Right lobe of liver (tissue), 6 donors: ENCODE measurements at places on chromosomes 5 and 9. TPM values are rescaled to one million over a fixed set of nuclear protein-coding genes. Genes with fewer than 3 reads are reported as not detected.

Gene PCDHGB2
- 1.6 TPM for total RNA-seq

Gene IL13
- not detected for total RNA-seq

Gene NSA2
- 62.3 TPM for total RNA-seq

Gene SLU7
- 15.3 TPM for total RNA-seq

Gene TAF11L5
- not detected for total RNA-seq

Gene TNIP1
- total RNA-seq: 75.1 TPM

Gene INSL6
- not detected for total RNA-seq

Gene ADAMTSL1
- 0.98 TPM for total RNA-seq

Gene FAM169A
- total RNA-seq: 4.0 TPM

Gene PCA3
- total RNA-seq: 0.46 TPM

Gene NUDT12
- total RNA-seq: 17.0 TPM

Gene BTNL8
- 0.32 TPM for total RNA-seq

Gene UBLCP1
- total RNA-seq: 13.8 TPM

Gene KIF4B
- total RNA-seq: not detected

Gene GLRX
- total RNA-seq: 210 TPM

Gene SMIM15
- total RNA-seq: 43.0 TPM

DNA sequence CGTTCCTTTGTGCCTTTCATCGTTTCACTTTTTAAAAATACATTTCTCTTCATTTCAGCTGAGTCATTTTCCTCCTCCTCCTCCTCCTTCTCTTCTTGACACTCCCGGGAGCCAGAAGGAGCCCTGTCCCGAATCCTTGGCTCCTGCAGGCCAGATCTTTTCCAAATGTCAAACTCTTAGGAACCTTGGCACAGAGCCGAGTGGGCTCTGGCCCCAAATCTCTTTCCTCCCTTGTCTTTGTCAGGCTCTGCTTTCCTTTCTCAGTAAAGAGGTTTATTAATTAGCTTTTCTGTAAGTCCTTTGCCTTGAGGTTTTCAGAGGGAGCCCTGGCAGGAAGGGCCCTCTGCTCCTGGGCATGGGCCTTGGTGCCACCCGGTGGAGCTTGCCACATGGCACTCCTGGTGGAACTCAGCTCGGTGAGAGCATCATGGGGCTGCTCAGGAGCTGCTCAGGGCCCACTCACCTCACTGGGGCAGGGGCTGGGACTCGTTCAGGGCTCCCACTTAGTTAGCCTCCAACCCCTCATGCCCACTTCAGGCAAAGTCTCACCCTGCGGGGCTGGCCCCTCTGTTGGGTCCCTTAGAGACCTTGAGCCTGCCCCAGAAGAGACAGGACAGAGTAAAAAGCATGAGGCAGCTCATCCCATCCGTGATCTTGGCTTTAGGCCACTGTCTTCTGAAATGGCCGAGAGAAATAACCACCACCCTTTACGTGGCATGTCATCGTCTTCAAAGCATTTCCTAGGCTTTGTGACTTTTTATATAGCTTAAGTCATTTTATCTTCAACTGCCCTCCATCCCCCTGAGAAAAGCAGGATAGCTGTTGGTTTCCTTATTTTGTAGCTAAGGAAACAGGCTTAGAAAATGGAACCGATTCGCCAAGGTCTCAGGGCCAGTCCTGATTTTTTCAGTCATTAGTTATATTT lies 17.1 kb downstream of the STC2 start:
- no peaks in the 10 kb centered on the region for H3K27me3 ChIP-seq
- no peaks in the 10 kb centered on the region for H3K36me3 ChIP-seq
- H3K4me1 ChIP-seq: no peaks in the 10 kb centered on the region
- H3K4me3 ChIP-seq: no peak overlapping the region

GRCh38 chr5:132086277-132086794 lies 12.7 kb downstream of the CSF2 start:
- peak; percentile 73 for DNase-seq
- H3K4me1 ChIP-seq: no peaks in the 10 kb centered on the region
- no peaks in the 10 kb centered on the region for H3K27me3 ChIP-seq

GRCh38 chr5:176436656-176437055 lies 11.5 kb upstream of the FAF2 start:
- no peak for DNase-seq
- H3K4me1 ChIP-seq: no peaks in the 10 kb centered on the region
- no peaks in the 10 kb centered on the region for H3K36me3 ChIP-seq
- no peak overlapping the region for H3K4me3 ChIP-seq
- H3K27me3 ChIP-seq: no peaks in the 10 kb centered on the region

- H3K36me3 ChIP-seq: no peaks in the 10 kb centered on the region
- no peak overlapping the region for H3K4me3 ChIP-seq
- peak; percentile 65 for DNase-seq
- no peaks in the 10 kb centered on the region for H3K4me1 ChIP-seq
- peak overlapping the region; percentile 54 for H3K27ac ChIP-seq
- H3K27me3 ChIP-seq: no peaks in the 10 kb centered on the region
Measured at GRCh38 chr9:78406933-78407332, 110.0 kb downstream of the PSAT1 start.

- no peak overlapping the region for H3K4me3 ChIP-seq
- H3K36me3 ChIP-seq: no peaks in the 10 kb centered on the region
Measured at GRCh38 chr5:10243660-10244240, 5.9 kb downstream of the ATPSCKMT start.

GRCh38 chr9:133132174-133132573 lies 11.1 kb upstream of the RALGDS start:
- no peaks in the 10 kb centered on the region for H3K36me3 ChIP-seq
- H3K27me3 ChIP-seq: no peaks in the 10 kb centered on the region
- DNase-seq: no peak

DNA sequence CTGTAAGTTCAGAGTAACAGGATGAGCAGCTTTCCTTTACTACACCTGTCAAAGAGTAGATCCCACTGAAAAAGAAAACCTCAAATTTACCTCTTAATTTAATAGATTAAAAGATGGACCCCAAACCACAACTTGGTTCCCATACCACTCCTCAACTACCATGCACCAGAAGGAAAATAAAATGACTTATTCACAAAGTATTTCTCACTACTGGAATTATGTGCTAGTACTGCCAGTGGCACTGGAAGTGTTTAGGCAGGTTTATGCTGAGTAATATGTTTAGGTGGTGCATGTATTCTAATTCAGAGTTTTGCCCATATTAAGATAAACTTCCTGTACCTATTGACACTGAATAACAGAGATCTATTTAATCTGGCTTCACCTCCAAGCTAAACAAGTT lies 6.6 kb downstream of the PLK2 start:
- no peak overlapping the region for H3K27ac ChIP-seq
- peaks cover 6% of the 10 kb centered on the region for H3K4me1 ChIP-seq
- H3K4me3 ChIP-seq: no peak overlapping the region
- no peaks in the 10 kb centered on the region for H3K27me3 ChIP-seq
- peaks cover 48% of the 10 kb centered on the region for H3K36me3 ChIP-seq

DNA sequence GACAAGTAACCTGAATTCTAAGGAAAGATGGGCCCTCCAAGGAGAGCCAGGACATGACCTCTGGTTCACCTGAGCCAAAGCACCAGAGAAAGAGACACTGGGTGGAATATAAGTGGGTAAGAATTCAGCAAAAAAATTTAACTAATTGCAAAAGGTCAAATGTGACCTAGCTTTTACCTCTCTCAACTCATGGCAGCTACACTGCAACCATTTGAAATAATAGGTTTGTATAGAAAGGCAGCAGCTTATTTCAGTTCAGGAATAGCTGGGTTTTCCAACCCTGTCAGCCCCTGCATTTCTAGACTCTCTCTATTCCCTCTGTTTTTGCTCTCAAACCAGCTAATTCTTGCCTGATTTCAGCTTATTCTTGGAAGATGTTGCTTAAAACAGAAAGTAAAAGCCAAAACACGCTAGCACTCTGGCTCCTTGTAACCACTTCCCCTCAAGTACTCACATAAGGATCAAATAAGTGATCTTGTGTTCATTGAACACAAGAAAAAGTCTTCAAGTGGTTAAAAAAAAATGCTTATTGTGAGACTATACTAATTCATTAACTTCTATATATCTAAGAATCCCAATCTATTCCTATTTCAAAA lies 101.1 kb upstream of the NR4A3 start:
- no peaks in the 10 kb centered on the region for H3K27me3 ChIP-seq
- DNase-seq: no peak
- H3K4me3 ChIP-seq: no peak overlapping the region

- no peak for DNase-seq
- no peaks in the 10 kb centered on the region for H3K4me1 ChIP-seq
- H3K36me3 ChIP-seq: no peaks in the 10 kb centered on the region
Measured at GRCh38 chr9:75046725-75047345, 18.7 kb upstream of the CARNMT1 start.

- H3K27me3 ChIP-seq: no peaks in the 10 kb centered on the region
- DNase-seq: no peak
- H3K4me3 ChIP-seq: no peak overlapping the region
- no peak overlapping the region for H3K27ac ChIP-seq
- H3K36me3 ChIP-seq: no peaks in the 10 kb centered on the region
- no peaks in the 10 kb centered on the region for H3K4me1 ChIP-seq
Measured at GRCh38 chr5:142034994-142035393, 22.2 kb upstream of the GNPDA1 start.

- H3K27me3 ChIP-seq: no peaks in the 10 kb centered on the region
- no peaks in the 10 kb centered on the region for H3K4me1 ChIP-seq
- H3K36me3 ChIP-seq: no peaks in the 10 kb centered on the region
- no peak overlapping the region for H3K27ac ChIP-seq
Measured at GRCh38 chr5:142023836-142024235, 11.0 kb upstream of the GNPDA1 start.

- no peak overlapping the region for H3K27ac ChIP-seq
- H3K4me3 ChIP-seq: no peak overlapping the region
- H3K36me3 ChIP-seq: no peaks in the 10 kb centered on the region
- no peaks in the 10 kb centered on the region for H3K27me3 ChIP-seq
- no peak for DNase-seq
- no peaks in the 10 kb centered on the region for H3K4me1 ChIP-seq
Measured at GRCh38 chr9:112819635-112820496, 69.3 kb downstream of the SNX30 start.

DNA sequence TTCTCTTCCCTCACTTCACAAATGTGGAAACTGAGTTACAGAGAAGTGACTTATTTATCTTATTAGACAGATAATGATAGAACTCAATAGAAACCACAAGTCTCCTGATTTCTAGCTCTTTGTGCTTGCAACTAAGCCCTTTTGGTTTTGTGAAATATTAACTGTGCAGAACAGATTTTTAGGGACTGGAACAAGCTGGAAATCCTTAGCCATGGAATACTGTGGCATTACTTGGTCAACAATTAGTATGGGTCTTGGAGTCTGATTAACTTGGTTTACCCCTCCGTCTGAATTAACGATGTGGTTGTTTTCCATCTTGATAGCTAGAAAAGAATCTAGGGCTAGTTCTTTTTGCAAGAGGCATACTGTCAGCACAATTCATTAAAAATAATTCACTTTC lies 584 bp upstream of the KLF9 start:
- H3K4me3 ChIP-seq: no peak overlapping the region
- H3K36me3 ChIP-seq: no peaks in the 10 kb centered on the region
- DNase-seq: no peak
- H3K4me1 ChIP-seq: peaks cover 3% of the 10 kb centered on the region

GRCh38 chr5:56664025-56664424 lies 151.3 kb upstream of the MAP3K1 start:
- no peaks in the 10 kb centered on the region for H3K27me3 ChIP-seq
- H3K27ac ChIP-seq: no peak overlapping the region
- no peak for DNase-seq
- no peaks in the 10 kb centered on the region for H3K36me3 ChIP-seq
- H3K4me1 ChIP-seq: no peaks in the 10 kb centered on the region
- no peak overlapping the region for H3K4me3 ChIP-seq

DNA sequence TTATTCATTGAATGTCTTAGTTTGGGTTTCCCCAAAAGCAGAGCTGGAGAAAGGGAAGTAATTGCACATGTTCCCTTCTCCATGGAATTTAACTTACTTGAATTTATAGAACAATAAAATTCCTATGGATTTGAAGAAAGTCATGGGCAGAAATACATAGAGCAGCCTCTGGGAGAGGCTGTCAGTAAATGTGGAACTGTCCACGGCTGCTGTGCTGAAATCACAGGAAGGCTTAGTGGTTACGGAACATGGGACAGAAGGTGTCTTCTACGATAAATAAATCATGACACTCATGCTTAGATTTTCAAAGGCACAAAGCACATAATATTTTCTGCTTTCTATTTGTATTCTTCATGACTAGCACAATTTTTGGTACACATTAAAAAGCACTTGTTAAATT lies 440.6 kb upstream of the IZUMO3 start:
- no peak overlapping the region for H3K4me3 ChIP-seq
- H3K27ac ChIP-seq: no peak overlapping the region
- no peaks in the 10 kb centered on the region for H3K27me3 ChIP-seq
- no peaks in the 10 kb centered on the region for H3K36me3 ChIP-seq

DNA sequence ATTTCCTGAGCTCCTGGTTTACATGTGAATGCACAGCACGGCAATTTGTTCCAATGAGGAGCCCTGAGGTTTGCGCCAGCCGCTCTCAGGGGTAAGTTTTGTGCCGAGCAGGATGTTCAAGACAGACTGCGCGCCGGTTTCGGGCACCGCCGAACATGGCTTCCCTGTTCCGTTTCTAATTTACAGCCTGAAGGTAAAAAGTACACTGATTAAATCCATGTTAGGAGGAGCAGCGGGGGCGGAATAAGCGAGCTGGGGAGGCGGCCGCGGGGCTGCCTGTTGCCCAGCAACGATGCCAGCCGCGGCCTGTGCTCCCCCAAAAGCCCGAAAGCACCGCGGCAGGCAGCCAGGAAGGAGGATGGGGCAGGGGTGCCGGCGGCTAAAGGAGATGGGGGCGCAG lies 6.4 kb downstream of the SOWAHA start:
- H3K27ac ChIP-seq: peak overlapping the region; percentile 11
- no peak overlapping the region for H3K4me3 ChIP-seq
- no peaks in the 10 kb centered on the region for H3K27me3 ChIP-seq
- no peak for DNase-seq
- no peaks in the 10 kb centered on the region for H3K36me3 ChIP-seq

GRCh38 chr5:68240202-68240601 lies 24.6 kb downstream of the PIK3R1 start:
- peak overlapping the region; percentile 16 for H3K4me3 ChIP-seq
- no peak for DNase-seq
- no peaks in the 10 kb centered on the region for H3K27me3 ChIP-seq
- H3K27ac ChIP-seq: peak overlapping the region; percentile 52
- H3K36me3 ChIP-seq: no peaks in the 10 kb centered on the region

DNA sequence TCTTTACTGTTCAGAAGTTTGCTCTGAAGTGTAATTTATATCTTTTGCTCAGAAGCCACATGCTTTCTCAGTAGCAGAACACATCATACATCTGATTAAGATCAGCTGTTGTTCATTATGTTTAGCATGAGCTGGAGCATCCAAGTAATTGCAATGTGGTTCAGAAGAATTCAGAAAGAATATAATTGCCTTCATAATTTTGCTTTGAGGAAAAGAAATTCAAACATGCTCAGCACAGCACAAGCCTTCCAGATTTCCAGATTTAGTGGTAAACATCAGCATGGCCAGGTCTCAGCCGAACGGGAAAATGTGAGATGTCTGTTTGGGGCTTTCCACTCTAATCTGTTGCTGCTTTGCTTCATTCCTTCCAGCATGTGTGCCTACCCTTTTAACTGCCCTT lies 65.9 kb downstream of the ITGA1 start:
- no peak overlapping the region for H3K4me3 ChIP-seq
- H3K4me1 ChIP-seq: no peaks in the 10 kb centered on the region
- H3K27me3 ChIP-seq: no peaks in the 10 kb centered on the region
- DNase-seq: no peak
- H3K36me3 ChIP-seq: peaks cover 1% of the 10 kb centered on the region
